ENCODE measurements at places on chromosomes 7 and 10.

GRCh38 chr7:131103997-131104396, 223.7 kb upstream of the MKLN1 start:
- H3K27ac ChIP-seq, result no peak overlapping the region
- no peak overlapping the region for H3K4me3 ChIP-seq
- DNase-seq, result peak; percentile 90

DNA sequence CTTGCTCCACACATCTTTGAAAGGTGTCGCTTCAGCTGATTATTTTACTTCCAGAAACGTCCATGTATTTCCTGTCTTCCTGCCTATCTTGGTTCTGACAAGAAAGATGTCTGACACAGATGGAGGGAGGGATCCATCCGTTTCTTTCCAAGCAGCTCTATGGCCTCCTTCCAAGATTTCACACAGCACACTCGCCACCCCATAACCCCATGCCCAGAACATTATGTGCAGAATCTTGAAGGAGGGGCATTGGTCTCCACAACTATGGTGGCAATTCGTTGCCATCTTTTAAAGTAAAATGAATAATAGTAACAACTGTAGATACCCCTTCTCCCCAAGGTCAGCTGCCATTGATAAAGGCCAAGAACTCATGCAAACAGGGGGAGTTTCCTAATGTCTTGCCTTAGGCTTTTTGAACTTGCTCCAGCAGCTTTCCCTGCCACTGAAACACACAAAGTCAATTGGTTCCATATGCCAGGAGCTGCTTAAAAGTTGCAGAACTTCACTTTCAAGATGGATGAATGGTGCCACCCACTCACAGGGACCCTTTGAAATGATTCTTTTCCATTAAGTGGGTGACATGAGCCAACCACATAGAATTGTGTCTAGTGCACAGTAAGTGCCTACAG, 60.0 kb downstream of the VSTM4 start:
- no peaks in the 10 kb centered on the region for H3K36me3 ChIP-seq
- H3K27me3 ChIP-seq, result no peaks in the 10 kb centered on the region
- DNase-seq, result no peak
- no peak overlapping the region for H3K27ac ChIP-seq

- no peak overlapping the region for H3K4me3 ChIP-seq
- H3K4me1 ChIP-seq, result no peaks in the 10 kb centered on the region
- no peak overlapping the region for H3K27ac ChIP-seq
- no peak for DNase-seq
These were observed 110.3 kb downstream of the ADRA2A start for GRCh38 chr10:111187096-111187495.

DNA sequence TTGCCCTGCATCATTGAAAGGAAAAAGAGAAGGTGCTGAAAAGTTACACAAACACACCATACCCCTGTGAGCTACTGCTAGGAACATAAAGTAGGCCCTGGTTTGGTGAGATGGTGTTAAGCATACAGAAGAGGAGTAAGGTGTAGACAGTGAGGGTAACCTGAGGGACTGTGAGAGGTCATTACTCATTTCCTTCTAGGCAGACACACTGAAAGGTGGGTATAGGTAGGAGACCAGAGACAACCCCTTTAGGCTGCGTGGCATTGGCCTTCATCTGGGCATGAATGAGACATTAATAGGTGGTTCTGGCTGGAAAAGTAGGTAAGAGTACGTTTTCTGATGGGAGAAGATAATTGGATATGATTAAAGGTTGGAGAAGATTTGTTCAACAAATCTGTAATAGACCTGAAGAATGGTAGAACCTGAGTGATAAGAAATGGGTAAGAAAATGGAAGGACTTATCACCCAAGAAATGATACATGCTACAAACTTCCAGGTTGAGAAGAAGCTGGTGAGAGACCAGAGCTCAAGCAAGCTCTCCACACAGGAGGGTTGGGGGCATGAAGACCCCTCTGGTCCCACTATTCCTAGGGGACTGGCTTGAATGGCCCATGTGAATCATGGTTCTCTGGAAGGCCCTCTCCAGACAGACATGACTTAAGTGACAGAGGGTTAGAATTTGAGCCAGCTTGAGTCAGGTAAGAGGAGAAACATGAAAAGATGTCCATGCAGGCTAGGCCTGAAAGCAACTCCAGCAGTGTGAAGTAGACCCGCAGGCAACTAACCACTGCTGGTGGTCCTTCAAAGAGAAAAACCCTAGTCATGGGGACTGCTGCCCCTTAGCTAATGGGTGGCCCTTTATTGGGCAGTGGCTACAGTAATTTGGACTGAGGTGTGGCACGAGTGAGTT, 3.8 kb downstream of the COMTD1 start:
- no peak for DNase-seq
- H3K27ac ChIP-seq, result no peak overlapping the region

Measured in astrocyte (in vitro differentiated cells and primary cell).